ENCODE measurements at places on chromosomes 16 and 17.
A peak's percentile ranks its signal among the peaks of the same experiment; 100 is the strongest.

DNA sequence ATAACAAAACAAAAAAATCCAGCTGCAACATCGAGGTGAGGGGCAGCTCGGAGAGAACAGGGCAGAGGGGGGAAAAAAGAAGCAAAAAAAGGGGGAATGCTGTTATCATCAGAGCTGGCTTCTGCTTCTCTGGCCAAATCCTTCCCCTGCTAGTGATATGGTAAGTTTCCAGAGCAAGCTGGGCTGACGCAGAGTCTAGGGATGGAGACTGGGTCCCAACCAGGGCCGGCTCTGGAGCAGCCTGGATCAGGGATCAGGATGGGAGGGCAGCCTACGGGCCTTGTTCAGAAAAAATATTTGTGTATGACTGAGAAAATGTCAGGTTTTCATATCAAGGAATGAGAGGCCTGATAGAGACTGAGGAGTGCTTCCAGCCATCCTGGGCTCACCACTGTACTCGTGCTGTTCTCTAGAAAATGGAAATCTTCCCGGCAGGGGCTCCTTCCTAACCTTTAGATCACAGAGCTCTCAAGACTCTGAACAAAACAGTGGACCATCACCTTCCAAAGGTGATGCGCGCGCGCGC lies 726 bp upstream of the C1QTNF1 start:
- DNase-seq = peak; percentile 49

DNA sequence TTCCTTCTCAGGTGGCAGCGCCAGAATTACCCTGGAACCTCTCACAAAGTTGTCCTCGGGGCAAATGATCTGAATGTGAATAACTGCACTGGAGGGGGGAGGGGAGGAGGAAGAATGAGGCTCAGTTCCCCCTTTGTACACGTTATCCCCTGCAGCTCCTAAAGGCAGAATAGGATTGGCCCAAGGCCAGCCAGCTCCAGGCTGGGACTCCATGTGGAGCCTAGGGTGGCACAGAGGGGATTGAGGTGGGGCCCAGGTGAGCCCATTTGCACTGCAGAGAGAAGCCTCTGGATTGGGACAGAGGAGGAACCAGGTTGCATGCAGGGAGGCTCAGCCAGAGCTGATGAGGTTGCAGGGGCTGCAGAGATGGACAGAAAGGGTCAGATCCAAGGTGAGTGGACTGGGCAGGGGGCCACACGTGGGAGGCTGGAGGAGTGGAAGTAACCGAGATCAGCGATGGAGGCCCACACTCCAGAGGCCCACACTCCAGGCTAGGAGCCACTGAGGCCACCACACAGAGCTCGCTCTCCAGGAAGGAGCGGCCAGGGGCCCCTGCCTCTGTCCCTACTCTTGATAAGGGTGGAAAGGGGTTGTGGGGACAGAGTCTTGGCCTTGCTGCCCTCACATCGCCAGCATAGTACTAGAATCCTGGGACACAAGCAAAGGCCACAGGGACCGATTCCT lies 78.6 kb downstream of the RBFOX3 start:
- no peak for DNase-seq

DNA sequence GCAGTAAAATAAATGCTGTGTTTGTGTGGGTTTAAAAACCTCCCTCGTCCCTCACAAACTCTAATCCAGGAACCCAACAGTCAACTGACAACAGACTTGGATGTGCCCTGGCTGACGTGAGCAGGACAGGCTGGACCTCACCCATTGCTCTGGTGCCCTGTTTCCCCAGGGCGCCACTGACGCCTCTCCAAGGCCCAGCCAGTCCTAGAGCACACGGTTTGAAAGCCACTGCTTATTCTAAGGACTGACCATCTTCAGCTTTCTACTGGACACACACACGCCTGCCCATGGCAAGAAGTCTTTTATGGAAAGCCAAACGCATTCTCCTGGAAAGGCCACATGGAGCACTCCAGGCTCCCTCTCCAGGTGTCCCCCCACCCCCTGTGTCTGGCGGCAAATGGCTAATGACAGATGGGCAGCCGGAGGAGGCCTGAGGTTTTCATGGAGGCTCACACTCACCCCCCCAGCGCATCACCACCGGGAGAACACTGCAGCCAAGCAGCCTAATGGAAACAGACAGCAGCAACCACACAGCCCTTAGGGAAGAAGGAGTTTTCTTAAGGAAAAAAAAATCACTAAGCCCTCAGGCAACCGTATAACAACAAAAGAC lies 319.2 kb downstream of the SOX9 start:
- no peak for DNase-seq

DNA sequence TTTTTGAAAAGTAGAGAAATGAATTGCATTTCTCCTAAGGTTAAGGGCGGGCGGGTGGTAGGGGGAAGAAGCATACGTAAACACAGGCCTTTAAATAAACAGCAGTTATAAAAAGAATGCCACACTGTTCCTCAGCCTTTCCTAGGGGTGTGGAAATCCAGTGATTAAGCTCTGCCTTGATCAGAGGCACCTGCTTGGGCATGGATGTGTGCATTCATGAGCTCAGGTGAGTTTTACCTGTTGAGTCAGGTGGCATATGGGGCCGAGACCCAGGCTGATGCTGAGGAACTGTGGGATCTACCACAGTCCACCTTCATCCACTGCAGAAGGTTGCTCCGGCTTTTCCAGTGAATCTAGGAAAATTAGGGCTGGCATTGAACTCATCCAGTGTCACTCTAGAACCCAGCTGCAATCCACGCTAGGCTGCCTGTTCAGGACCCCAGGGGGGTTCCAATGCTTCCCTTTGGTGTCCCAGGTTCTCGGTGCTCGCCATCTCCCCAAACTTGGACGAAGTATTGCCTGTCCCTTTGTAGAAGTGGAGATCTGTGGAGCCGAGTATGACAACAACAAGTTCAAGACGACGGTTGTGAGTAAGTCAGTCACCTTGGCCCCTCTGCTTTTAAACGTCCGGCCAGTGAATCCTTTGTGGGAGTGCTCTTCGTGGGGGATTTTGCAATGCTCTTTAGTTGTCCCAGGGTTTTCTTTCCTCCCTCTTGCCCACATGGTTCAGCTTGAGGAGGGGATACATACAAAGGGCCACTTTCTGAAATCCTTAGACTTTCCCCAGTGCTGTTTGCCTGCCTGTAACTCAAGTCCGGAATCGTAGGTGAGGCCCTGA lies 72.7 kb downstream of the SDR42E1 start:
- peak; percentile 16 for DNase-seq

GRCh38 chr17:80640366-80641084 lies 95.9 kb downstream of the RPTOR start:
- DNase-seq = peak; percentile 51

DNA sequence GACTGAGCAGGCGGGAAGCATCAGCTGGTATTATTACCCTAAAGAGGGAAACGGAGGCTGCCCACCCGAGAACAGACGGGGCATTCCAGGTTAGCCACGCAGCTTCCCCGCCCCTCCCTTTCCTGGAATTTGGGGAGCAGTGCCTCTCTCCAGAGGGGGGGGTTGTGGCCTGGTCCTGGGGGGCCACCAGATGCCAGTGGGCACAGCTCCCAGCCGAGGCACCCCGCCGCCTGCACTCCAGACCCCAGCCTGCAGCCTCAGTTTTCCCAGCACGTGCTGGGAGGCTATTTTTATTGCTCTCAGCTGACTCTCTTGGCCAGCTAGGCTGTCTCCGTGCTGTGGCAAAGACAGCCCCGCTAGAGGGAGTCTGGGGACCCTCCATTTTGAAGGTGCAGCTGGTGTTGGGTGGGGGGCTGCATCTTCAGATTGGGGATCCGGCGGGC lies 62.7 kb upstream of the GSE1 start:
- DNase-seq = no peak

DNA sequence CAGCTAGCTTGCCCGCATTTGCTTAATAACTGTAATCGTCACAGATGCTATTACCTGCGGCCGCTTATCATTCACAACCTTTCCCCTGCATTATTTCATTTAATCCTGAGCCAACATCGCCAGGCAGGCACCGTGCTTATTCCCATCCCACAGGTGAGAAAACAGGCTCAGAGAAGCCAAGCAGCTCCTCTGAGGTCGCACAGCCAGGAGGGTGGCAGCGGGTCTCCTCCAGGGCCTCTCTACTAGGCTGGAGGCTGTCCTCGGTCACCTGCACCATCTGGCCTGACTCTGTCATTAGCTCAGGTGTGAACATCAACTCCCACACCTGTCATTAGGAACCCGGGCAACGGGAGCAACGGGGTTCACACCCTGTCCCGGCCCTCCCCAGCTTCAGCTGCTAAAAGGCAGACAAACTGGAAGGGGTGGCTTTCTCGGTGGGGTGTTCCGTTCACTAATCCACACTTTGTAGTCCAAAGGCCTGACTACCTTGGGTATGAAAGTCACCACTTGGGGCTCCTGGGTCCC lies 3.0 kb downstream of the PPL start:
- DNase-seq = no peak

DNA sequence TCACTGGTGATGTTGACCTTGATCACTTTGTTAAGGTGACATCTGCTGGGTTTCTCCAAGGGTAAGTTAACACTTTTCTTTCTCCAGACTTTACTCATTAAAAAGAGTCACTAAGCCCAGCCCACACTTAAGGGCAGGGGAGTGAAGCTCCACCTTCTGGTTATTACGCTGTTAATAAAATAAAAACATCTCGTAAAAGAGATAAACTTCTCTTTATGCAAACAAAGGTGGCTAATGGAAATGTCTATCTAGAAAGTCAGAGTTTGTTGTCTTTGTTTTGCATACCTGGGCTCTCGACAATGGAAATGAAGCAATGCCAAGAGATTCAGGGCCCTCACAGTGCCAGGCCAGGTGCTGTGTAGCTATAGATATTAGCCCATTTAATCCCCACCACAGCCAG lies 134.4 kb downstream of the ZFHX3 start:
- DNase-seq = no peak

DNA sequence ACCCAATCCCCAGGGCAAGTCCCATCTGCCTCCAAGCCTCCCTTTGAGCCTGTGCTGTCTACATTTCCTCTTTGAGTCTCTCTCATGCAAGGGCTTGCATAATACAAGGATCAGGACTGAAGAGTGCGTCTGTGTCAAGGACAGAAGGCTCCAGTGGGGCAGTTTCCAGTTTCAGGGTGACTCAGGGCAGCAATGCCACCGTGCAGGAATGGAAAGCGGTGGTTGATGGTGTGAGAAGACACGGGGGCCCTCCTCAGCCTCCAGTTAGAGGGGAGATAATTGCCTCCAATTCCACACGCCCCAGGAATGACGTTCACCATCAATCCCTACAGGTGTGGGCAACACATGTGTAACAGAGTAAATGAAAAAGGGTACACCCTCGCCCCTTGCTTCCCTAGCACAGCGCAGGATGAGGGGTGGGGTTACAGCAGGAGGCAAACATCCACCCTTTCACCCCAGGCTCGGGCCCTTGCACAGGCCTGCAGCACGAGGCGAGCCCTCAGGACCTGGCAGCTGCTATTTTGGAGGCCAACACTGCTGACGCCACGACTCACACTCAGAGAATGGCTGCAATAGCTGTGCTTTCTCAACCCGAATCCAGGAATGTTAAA lies 24.8 kb upstream of the SLC25A19 start:
- DNase-seq = peak; percentile 84

- no peak for DNase-seq
Measured at GRCh38 chr17:63279498-63280230, 166.4 kb downstream of the CYB561 start.

DNA sequence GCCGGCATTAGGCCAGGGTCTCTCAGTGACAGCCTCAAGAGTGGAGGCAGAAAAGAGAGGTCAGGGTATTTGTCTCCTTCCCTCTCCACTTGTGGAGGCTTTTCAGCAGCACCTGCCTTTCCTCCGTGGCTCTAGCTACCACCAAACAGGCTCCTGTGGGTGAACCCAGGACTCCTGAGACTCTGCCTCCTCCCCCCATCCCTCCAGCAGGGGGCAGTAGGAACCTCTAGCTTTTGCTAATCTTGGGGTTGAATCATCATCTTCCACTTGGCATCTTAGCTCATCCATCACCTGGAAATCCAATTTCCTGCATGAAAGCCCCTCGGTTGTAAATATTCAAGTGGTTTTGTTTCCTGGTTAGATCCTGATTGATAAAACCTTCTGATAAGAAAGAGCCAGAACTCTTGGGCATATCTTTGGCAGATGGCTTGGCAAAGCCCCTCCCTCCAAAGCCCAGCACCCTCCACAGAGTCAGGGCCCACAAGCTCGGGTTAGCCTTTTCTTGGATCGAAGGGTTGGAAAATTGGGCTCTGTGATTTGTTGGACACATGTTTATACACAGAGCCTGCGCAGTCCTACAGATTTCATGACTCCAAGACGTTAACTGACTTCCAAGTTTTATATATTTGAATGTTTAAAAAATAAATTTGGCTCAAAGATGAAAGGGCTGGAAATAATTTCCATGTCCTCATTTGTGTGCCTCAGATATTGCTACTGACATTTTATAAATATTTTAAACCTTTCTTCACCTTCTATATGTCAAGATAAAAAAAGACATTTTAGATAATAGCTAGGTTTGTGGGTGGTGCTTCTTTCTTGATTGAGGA lies 322.1 kb downstream of the MAP2K4 start:
- DNase-seq = peak; percentile 74

GRCh38 chr16:55328611-55329569 lies 4.9 kb downstream of the IRX6 start:
- DNase-seq = peak; percentile 75

- DNase-seq = peak; percentile 87
Measured at GRCh38 chr17:39174920-39175694, 9.1 kb upstream of the ARL5C start.

DNA sequence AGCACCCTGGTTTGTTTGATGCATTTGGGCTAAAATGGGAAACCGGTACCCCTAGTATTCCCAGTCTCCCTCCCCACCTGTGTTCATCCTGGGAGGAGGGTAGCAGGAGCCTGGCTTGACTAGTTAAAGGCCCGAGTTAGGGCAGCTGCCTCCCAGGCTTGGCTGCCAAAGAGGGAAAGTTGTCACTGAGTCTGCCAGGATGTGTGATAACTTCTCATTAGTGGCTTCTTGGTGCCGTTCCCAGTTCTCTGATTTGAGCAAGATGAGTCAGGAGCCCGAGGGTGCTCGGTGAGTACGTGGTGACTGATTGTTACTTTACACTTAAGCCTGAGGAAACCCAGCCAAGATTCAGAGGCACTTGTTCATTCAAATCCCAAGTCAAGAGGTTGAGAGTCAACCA lies 2.5 kb downstream of the KRT32 start:
- peak; percentile 47 for DNase-seq

GRCh38 chr16:48432136-48432535 lies 46.9 kb upstream of the SIAH1 start:
- no peak for DNase-seq

- DNase-seq = no peak
Measured at GRCh38 chr16:57781741-57782606, 20.3 kb downstream of the KIFC3 start.

DNA sequence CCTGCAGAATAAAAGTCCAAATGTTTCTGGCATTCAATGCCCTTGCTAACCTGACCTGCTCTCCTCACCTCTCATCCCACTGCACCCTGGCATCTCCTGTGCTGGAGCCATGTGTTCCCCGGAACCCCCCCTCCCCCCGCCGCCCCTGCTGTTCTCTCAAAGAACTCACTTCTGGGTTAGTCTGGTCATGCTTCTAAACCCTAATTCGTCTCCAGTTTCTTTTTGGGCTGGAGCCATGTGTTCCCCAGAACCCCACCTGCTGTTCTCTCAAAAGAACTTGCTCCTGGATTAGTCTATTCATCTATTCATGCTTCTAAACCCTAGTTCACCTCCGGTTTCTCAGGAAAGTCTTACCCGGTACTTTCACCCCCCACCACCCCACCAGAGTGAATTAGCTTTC lies 808 bp upstream of the ALOX15 start:
- DNase-seq = no peak
